ENCODE measurements at places on chromosomes 2 and 18.

DNA sequence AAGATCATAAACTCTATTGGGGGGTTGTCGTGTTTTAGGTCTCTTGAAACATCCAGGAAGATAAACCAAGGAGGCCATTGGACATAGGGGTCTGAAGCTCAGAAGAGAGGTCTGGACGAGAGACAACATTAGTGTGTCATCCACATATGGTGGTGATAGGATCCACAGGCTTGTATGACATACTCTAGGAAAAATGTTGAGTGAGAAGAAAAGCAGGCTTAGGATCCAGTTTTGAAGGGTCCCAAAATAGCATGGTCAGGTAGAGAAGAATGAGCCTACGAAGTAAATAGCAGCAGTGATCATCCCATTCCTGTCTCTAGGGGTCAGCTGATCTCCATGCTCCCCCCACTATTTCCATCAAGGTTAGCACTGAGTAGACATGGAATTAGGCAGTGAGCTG, 166.8 kb downstream of the ANKRD30B start:
- DNase-seq = no peak

DNA sequence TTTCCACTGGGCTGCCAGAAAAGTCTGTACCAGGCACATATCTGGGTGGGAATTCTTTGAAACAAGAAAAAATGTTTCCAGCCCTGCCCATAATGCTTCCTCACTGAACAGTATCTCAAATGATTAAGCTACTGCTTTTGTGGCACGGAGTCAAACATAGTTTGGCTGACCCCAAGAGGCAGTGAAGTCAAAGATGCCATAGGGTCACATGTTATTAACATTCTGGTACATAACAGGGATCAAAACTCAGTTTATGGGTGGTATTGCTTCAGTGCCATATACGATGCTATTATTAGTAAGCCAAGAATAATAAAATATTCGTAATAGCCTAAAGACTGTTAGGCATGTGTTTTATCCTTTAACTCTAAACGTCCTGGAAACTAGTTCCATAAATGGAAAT, 112.4 kb downstream of the FEZ2 start:
- no peak for DNase-seq

- DNase-seq = no peak
Observed at GRCh38 chr2:31003749-31004148, 134.5 kb downstream of the GALNT14 start.

GRCh38 chr2:228771315-228771714, 499.8 kb downstream of the PID1 start:
- no peak for DNase-seq

- DNase-seq = no peak
Observed at GRCh38 chr2:126899616-126900185, 1.0 kb downstream of the TEX51 start.

GRCh38 chr18:58590254-58590653, 38.6 kb downstream of the ALPK2 start:
- no peak for DNase-seq

- DNase-seq = no peak
Observed at GRCh38 chr2:16194530-16194929, 254.2 kb downstream of the MYCN start.

DNA sequence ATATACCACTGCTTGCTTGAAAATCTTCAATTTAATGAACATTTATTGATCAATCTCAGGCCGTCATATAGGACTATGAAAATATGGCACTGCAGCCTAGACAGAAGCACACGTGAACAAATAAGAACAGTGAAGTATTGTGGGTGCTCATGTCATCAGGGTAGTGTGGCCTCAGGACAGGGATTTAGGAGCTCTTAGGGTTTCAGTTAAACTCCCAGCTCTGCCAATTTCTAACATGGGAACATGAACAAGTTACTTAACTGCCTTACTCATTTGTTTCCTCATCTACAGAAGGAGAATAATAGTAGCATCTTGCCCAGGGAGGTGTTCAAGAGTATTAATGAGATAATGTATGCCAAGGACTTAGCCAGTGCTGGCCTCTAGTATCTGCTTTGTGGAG, 146.0 kb upstream of the MAP3K20 start:
- no peak for DNase-seq

GRCh38 chr2:215396595-215397313, 39.1 kb downstream of the FN1 start:
- no peak for DNase-seq

DNA sequence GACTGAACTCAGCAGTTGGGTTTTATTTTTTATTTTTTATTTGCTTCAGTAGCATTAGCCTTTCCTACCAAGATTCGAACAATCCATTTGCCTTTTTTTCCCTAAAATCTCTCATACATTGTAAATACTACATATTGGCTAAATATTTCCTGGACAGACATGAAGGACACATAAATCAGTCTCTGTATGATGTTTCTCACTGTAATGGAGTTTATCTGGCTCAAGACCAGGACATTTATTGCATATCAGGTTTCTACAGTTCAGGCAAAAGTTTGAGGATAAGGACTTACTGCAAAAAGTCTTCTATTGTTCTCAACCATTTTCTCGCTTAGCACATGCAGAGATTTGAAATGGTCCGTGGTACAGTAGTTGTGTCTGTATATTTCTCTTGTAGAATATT, 3.3 kb downstream of the CLUL1 start:
- no peak for DNase-seq

- DNase-seq = no peak
Observed at GRCh38 chr2:31147645-31148044, 9.4 kb upstream of the GALNT14 start.

DNA sequence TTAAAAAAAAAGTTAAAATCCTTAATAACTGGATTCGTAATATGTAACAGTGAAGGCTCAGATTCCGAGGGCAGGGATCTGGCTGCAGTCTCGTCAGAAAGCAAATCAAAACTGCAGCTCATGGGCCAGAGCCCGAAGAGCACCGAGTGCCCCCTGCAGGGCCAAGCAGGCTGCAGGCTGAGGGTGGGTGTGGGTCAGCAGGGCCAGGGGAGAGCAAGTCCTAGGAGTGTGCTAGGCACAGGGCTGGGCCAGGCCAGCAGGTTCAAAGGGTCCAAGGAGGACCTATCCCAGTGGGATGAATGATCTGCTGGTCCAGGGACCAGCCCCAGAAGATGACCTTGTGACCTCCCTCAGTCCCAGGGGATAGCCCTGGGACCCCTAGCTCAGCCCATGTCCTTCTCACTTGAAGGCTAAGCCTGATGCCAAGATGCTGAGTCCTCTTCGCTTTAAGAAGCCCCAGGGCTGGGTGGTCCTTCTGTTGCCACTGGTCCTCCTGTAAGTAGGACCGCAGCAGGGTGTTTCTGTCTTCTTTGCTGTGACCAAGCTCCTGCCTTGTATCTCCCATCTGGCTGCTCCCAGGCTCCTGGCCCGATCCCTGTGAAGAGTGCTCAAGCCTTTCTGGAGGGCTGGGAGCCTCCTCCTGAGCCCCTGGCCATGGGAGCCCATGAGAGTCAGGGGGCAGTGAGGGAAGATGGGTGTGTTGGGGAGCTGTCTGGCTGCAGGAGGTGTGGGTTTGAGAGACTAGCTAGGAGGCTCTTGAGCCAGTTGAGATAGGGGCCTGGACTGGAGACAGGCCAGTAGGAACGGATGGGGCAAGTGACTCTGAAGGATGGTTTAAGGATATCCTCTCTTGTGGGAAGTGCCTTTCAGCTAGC, 150.7 kb downstream of the DYSF start:
- DNase-seq = peak; percentile 0

DNA sequence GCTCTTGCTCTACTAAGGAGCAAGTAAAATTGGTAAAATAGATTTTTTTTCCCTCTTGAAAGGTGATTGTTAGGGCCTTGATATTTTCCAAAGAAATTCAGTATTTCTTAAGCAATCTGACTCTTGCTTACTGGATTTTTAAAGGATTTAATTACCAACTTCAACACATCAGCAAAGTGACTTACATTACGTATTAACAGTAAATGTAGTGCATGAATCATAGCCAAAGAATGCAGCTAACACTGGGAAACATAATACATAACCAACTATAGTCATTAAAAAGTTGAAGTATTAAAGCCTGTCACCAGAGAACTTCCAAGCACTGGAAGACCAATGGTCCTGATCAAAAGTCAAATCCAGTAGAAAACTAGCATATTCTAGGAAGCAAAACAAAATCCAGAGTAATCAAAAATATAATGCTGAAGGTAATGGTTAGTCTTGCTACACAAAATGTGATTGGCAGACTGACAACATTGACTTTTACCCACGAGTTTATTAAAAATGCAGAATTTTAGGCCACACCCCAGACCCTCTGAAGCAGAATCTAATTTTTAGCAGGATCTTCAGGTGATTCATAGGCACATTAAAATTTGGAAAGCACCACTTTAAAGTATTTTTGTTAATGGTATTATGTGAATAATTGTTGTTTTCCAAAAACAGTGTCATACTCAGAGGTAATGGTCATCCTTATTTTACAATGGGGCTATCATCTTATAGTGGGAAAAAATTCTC, 31.8 kb upstream of the CAVIN2 start:
- no peak for DNase-seq

DNA sequence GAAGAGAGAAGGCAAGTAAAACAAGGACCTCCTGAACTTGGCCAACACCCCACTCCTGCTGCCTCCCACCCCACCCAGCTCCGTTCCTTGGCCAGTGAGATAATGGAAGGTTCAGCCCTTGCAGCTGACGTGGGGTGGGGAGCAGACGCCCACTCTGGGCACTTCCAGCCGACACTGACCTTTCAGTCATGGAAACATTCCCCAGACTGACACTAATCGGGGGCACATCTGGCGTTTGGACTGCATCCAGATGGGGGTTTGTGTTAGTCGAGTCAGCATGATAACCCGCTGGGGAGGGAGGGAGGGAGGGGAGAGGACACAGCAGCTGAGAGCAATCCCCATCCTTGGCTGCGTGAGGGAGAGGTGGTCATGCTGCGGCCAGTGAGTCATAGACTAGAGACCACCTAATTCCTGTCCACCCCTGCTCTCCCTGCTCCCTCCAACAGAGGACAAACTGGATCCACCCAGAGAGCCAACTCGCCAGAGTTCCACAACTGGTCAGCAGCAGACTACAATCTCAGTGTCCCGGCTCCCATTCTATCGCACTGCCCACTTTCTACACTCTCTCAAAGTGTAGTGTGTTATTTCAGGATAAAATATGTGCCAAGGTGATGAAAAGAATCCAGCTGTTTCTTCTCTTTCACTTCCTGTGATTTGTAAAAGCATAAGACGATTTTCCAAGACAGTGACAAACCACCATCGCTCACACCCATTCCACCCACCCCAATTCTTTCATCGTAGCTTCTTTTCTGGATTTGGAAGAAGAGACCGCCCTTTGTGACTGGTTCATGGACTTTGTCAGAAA, 115.4 kb upstream of the PKDCC start:
- no peak for DNase-seq

GRCh38 chr2:6854416-6854815, 11.3 kb downstream of the CMPK2 start:
- no peak for DNase-seq

- DNase-seq = no peak
Observed at GRCh38 chr2:105522645-105523044, 123.8 kb upstream of the FHL2 start.

GRCh38 chr2:120287183-120288015, 34.7 kb downstream of the RALB start:
- DNase-seq = no peak

DNA sequence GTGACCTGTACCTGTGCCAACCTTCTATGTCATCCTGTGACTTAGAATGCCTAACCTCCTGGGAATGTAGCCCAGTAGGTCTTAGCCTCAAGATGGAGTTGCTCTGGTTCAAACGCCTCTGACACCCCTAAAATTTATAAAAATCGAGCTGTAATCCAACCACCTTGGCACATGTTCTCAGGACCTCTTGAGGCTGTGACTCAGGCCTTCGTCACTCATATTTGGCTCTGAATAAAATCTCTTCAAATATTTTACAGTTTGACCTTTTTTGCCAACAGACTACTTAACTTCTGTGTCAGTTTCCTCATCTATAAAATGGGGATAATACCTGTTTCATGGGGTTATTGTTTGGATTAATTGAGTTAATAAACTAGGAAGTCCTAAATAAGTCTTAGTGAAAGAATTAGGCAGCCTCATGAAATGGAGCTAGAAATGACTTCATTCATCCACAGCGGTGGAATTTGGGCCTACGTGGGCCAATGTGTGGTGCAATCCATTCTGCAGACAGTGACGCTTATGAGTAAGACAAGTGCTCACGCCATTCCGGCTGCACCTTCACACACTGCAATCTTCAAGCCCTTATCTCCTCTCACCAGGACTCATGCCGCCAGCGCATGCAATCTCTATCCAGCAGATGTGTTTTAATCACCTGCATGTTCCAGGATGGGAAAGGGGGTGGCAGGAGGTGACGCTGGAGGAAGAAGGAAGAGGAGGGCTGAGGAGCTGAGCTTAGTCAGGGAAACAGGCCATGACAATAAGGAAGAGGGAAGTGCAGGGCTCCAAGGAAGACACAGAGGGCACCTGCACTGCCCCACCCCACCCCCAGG, 2.0 kb upstream of the UBE2F start:
- DNase-seq = no peak

DNA sequence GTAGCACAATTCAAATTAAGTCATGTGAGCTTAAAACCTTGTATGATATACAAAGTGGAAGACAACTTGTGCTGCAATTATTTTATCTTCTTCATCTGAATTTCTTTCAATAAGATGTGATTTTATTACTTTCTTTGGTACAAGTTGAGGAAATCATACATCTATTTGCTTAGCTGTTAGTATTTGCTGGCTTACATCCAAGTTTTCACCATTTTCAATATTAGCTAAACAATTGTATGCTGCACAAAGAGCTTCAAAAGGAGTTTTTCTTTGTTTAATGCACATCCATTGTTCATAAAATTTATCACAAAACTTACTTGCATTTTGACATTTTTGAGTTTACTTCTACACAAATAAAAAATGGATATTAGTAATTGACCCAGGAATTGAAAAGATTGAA, 40.9 kb downstream of the SCN9A start:
- no peak for DNase-seq

- DNase-seq = no peak
Observed at GRCh38 chr2:67752969-67753368, 309.8 kb downstream of the C1D start.

DNA sequence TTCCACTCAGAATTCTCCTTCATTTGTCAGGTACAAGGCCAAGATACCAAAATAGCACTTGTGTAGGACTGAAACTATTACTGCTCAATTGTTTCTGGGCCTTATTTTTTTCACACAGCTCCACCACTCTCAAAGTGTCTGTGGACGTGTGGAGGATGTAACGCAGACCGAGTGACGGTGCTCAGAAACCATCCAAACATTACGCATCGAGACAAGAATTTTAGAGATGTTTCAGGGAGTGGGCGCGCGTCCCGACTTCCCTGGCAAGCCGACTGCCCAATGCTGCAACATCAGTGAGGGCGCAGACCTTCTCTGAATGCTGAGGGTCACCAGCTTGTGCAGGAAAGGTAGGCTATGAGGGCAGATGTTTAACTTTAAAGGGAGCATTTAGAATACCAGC, 108.4 kb downstream of the GATA6 start:
- no peak for DNase-seq

DNA sequence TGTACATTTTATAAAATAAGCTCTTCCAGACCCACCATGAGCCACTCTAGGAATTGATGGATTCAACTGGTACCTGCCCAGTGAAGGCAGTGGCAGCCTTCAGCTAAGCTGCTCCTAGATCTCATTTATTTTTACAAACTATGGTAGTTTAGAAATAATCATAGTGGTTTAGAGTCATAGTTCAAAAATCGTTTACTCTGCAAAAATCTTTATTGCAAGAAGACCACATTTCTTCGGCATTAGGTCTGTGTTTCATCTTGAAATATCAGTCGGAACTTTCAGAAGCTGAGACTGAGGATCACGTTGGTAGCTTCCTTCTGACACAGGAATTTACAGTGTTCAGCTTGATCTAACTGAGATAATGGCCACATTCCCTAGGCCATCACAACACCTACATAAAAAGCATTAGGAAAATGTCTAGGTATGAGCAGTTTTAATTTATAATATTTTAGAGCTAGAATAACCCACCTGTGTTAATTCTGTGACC, 206.2 kb upstream of the PID1 start:
- no peak for DNase-seq
